ENCODE measurements at places on chromosomes 5 and 9. TPM values are rescaled to one million over a fixed set of nuclear protein-coding genes. Genes with fewer than 3 reads are reported as not detected.

CETN3 gene
- 15.3 TPM for total RNA-seq

FOXD4L6 gene
- not detected for total RNA-seq

- H3K4me1 ChIP-seq, result no peaks in the 10 kb centered on the region
- no peaks in the 10 kb centered on the region for H3K36me3 ChIP-seq
- H3K27ac ChIP-seq, result no peak overlapping the region
- no peaks in the 10 kb centered on the region for H3K27me3 ChIP-seq
Observed at GRCh38 chr5:107388141-107388861, 282.4 kb downstream of the EFNA5 start.

- no peak for DNase-seq
- no peak overlapping the region for H3K4me3 ChIP-seq
- H3K27me3 ChIP-seq, result no peaks in the 10 kb centered on the region
- no peaks in the 10 kb centered on the region for H3K4me1 ChIP-seq
Observed at GRCh38 chr9:133073086-133074014, 11.6 kb downstream of the CEL start.

- H3K36me3 ChIP-seq, result no peaks in the 10 kb centered on the region
- H3K27me3 ChIP-seq, result no peaks in the 10 kb centered on the region
- H3K27ac ChIP-seq, result no peak overlapping the region
- peaks cover 15% of the 10 kb centered on the region for H3K4me1 ChIP-seq
- DNase-seq, result no peak
Observed at GRCh38 chr9:130741831-130742449, 48.4 kb downstream of the EXOSC2 start.

DNA sequence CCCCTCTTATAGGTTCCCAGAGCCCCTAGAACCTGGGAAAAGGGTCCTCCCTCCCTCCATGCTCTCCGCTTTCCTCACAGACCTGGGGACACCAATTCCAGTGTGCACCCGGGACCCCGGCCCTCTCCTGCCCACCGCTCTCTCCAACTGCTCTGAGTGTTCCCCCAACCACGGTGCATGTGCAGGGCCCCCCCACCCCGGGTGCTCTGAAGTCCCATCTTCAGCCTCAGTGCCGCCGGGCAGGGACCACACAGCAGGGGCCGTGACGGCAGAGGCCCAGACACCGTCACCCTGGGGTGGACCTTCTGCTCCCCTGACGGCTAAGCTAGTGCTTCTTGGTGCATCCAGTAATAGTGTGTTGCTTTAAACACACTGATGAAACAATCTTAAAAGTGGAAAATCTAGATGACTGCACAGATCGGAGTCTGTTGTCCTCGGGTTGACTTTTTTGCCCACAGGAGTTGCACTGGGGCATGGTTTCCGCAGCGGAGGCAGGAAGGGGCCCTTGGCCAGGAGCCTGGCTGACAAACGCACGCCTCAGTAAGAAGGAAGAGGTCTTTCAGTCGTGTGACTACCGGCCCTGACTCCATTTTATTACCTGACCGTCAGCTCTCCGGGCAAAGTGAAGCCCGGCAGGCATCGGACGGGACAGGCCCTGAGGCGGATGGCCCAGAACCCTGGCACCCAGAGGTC lies 36.2 kb upstream of the SLC6A3 start:
- H3K27me3 ChIP-seq, result no peaks in the 10 kb centered on the region
- no peak overlapping the region for H3K27ac ChIP-seq
- H3K36me3 ChIP-seq, result peaks cover 6% of the 10 kb centered on the region
- DNase-seq, result no peak

Data from thyroid gland (tissue), 4 donors.